PC-3 (cell line): ENCODE measurements at places on chromosomes 13 and 19. TPM values are rescaled to one million over a fixed set of nuclear protein-coding genes. Genes with fewer than 3 reads are reported as not detected.

The PGPEP1 gene
- 9.6 and 11.4 TPM in 2 replicates for total RNA-seq

The CYP4F12 gene
- not detected in 2 replicates for total RNA-seq

The PPM1N gene
- 2.5 and 4.7 TPM in 2 replicates for total RNA-seq

The ANKRD24 gene
- 0.33 and 0.63 TPM in 2 replicates for total RNA-seq

The PLD3 gene
- 95.4 and 96.1 TPM in 2 replicates for total RNA-seq

- no peaks in the 10 kb centered on the region for H3K27me3 ChIP-seq
- no peak overlapping the region for H3K4me3 ChIP-seq
- H3K36me3 ChIP-seq, result no peaks in the 10 kb centered on the region
- H3K4me1 ChIP-seq, result no peaks in the 10 kb centered on the region; the same call in 1 of the 2 replicates
- peak; percentile 2 for DNase-seq
These were observed 252.7 kb downstream of the KCNRG start for GRCh38 chr13:50267917-50268316.

DNA sequence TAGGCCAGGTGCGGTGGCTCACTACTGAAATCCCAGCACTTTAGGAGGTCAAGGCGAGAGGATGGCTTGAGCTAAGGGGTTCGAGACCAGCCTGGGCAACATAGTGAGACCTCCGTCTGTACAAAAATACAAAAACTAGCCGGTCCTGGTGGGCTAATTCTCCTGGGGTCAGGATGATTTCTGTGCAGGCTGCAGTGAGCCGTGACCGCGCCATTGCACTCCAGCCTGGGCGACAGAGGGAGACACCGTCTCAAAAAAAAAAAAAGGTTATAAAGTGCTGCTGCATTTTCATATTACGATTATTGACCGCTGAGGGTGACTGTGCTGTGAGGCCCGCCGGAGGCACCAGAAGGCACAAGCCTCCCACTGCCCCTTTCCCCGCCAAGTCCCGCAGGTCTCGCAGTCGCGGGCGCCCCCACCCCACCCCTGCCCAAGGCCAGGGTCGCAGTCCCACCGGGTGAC, 477 bp upstream of the PLEKHF1 start:
- peak overlapping the region; percentile 94 for H3K27ac ChIP-seq
- H3K27me3 ChIP-seq, result no peaks in the 10 kb centered on the region
- DNase-seq, result no peak
- peak overlapping the region; percentile 85 for H3K4me3 ChIP-seq

- H3K27ac ChIP-seq, result 0 out of 2 replicates have a peak overlapping the region, but pooled peaks have one; percentile 12
- H3K4me3 ChIP-seq, result no peak overlapping the region
- DNase-seq, result no peak
- H3K4me1 ChIP-seq, result peaks cover 18% of the 10 kb centered on the region
These were observed 91.8 kb upstream of the TSC22D1 start for GRCh38 chr13:44667943-44668342.

- H3K4me1 ChIP-seq, result no peaks in the 10 kb centered on the region
- peaks cover 29% of the 10 kb centered on the region for H3K36me3 ChIP-seq
- no peak overlapping the region for H3K27ac ChIP-seq
- H3K4me3 ChIP-seq, result no peak overlapping the region
- no peak for DNase-seq
These were observed 39.2 kb downstream of the KCNC3 start for GRCh38 chr19:50290011-50290410.

DNA sequence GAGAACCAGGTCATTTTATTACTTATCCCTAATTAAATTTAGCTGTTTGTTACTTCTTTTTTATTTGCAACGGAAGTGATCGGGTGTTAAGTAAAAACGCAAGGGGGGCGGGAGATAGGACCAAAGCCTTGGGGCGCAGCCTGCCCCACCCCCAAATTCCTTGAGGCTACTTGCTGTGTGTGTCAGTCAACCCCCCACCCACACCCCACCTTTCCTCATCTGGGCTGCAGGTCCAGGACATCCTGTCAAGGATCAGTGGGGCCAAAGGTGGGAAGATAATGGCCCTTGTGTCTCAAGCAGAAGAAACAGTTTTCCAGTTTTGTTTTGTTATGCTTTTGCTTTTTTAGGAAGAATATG, 1.2 kb upstream of the FOXO1 start:
- no peaks in the 10 kb centered on the region for H3K36me3 ChIP-seq
- no peak for DNase-seq
- peak overlapping the region; percentile 76 for H3K4me3 ChIP-seq
- H3K27me3 ChIP-seq, result no peaks in the 10 kb centered on the region
